ENCODE measurements at places on chromosomes 1 and 21.

GRCh38 chr1:205678286-205679111, 1.8 kb downstream of the SLC45A3 start:
- DNase-seq, result no peak

DNA sequence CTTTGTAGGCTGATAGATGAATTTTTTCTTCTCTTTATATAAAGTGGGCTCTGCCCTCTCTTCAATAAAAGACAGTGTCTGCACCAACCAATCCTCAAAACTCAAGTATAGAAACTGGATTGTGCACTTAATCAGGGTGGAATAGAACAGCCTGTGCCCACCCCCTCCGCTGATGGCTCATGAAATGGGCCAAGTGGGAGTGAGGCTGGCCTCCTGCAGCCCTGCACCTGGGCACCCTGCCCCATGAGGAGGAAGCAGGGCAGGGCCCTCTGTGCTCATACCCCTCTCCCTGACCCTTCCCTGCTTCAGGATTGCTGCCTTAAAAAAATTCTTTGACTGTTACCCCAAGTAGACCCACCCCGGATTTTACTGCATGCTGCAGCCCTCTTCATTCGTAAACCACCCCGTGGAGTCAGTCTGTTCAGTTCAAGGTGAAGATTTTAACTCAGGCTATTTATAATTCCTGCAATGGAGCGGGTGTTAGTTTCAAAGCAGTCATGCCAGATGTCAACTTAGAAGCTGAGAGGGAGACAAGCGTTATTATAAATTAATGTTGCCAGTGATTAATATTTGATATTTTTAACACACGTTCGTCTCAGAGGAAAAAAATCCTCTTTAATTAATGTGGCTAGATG, 15.8 kb downstream of the PROK1 start:
- DNase-seq, result no peak

DNA sequence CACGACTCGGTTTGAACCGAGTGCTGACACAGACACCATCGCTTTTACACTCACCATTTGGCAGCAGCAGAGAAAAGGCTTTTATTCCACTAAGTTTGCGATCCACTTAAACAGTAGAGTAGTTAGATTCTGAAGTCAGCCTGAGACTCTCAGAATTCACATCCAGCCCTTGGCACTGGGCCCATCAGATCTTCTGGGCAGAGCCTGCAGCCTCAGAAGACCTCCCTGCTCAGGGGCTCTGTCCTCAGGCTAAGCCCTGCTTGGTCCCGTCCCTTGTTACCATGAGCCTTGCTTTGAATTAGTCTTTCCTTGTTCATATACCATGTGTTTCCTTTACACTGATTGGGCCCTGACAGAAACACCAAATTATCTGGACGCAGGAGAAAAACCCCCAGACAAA, 41.4 kb upstream of the AJAP1 start:
- DNase-seq, result no peak

DNA sequence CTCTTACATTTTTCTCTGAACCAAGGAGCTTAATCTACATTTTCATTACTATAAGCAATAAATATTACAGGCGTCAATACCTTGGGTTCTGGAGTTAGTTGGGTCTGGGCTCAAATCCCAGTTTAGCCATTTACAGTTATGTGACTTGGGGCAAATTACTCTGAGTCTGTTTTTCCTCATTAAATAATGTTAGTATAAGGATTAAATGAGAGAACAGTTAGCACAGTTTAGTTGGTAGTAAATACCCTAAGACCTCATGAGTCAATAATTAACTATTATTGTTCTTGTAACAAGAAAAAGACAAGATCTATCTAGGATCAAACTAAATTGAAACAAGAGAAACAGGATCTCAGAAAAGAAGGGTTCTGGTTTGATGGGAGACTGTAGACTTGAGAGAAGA, 4.6 kb downstream of the C1orf116 start:
- no peak for DNase-seq

- no peak for DNase-seq
Measured at GRCh38 chr1:94999456-95000131, 72.7 kb upstream of the CNN3 start.

DNA sequence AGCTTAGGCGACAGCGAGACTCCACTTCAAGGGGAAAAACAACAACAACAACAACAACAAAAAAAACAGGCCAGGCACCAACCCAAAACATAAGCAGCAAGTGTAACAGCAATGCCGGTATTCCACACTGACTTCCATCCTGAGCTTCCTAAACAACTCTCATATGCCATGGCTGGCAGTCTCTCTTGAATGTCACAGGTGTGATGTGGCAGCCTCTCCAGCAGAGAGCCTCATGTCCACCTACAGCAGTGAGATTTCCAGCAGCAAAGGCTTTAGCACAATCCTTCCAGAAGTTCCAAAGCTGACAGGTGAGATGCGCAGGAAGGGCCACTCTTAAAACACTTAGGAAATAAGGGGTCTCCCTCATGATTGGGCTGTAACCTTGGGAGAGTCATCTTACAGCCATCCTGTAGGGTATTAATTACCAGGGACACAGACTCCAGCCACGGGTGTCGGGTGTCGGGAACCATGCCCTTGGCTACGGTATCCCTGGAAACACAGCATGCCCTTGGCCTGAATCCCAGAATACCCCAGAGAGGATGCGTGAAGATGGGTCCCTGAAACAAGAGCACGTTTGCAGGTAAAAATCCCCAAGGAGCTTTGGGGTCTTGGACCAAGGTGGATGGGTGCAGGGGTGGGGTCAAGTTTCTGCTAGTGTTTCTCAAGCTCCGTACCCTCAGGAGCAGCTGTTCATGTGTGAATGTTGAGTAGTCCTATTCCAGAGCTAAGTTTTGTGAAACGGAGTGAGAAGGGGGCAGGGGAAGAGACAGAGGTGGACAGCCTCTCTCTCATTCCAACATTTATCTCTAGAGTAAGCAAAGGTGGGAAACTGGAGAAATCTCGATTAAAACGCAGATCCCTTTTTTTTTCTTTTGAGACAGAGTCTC, 31.4 kb downstream of the CLSTN1 start:
- DNase-seq, result no peak

DNA sequence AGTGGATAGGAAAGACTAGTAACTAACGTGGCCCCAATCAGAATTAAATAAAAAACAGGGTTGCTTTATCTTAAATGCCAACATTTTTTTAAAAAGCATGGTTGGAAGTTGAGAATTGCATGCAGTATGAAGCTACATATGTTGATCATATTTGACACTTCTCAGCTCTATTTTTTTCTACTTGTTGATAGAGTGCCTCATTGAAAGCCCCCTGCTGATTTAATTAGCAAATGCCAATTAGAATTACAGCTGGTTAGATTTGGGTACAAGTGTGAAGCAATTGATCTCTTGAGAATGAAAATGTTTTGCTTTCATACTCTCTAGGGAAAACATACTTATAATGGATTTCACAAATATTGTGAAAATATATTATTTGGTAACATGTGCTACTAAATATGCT, 40.5 kb downstream of the CHD1L start:
- no peak for DNase-seq

DNA sequence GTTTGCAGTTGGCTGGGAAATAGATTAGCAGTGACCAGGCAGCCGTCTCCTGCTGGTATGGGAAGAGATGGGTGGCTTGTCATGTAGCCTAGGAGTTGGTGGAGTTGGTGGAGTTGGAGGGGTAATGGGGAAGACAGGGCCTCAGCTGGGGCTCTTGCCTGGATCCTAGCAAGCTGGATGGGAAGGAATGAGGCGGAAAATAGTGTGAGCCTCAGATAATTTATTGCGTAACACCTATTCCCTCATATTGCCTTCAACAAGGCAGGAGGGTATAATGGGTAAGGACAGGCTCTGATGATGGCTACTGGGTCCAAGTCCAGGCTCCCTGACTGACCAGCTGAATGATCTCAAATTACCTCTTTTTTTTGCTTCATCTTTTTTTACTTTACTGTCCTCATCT, 12.6 kb downstream of the MAP7D1 start:
- no peak for DNase-seq

DNA sequence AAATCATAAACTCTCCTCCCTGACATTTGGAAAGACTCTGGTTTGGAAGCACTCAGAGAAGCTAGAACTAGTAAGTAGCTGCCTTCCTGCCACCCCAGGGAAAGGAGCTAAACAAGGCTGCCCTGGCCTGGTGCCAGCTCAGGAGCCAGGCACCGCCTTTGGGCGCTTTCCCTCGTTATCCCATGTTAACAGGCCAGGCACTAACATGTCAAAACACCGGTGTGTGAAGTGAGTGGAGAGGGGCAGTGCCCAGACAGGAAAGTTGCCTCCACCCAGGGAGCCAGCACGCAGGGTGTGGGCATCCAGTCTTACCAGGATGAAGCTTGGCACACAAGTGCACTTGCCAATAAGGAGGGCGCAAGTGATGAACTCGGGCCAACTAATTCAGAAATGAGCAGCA, 346.8 kb downstream of the RRAGC start:
- no peak for DNase-seq

GRCh38 chr1:23004112-23004511, 11.5 kb downstream of the TEX46 start:
- no peak for DNase-seq

DNA sequence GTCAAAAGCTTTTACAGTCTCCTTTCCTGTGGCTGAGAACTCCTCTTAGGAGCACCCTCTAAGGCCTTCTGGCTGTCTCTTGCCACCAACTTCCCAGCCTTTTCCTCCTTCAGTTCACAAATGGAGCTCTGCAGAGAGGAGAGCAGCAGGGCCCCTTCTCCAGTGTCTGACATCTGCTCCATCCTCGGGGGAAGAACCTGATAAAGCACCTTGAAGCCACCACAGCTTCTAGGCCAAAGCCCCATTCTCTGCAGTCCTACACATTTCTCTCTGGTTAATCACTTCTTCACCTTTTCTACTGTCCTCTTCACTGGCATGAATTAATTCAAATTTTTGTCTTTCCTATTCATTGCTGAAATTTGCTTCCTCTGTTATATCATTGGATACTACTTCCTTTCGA, 378.1 kb upstream of the POU3F1 start:
- DNase-seq, result no peak

- DNase-seq, result no peak
Measured at GRCh38 chr1:63068626-63069025, 253.7 kb upstream of the FOXD3 start.

GRCh38 chr1:203026031-203026665, at the start of gene PPFIA4:
PPFIA4 (plus strand) TSS chr1:203026491; CDS start chr1:203039009, 12,518 bp downstream.
- peak; percentile 79 for DNase-seq

GRCh38 chr1:173285048-173285447, 77.9 kb upstream of the TNFSF4 start:
- no peak for DNase-seq

DNA sequence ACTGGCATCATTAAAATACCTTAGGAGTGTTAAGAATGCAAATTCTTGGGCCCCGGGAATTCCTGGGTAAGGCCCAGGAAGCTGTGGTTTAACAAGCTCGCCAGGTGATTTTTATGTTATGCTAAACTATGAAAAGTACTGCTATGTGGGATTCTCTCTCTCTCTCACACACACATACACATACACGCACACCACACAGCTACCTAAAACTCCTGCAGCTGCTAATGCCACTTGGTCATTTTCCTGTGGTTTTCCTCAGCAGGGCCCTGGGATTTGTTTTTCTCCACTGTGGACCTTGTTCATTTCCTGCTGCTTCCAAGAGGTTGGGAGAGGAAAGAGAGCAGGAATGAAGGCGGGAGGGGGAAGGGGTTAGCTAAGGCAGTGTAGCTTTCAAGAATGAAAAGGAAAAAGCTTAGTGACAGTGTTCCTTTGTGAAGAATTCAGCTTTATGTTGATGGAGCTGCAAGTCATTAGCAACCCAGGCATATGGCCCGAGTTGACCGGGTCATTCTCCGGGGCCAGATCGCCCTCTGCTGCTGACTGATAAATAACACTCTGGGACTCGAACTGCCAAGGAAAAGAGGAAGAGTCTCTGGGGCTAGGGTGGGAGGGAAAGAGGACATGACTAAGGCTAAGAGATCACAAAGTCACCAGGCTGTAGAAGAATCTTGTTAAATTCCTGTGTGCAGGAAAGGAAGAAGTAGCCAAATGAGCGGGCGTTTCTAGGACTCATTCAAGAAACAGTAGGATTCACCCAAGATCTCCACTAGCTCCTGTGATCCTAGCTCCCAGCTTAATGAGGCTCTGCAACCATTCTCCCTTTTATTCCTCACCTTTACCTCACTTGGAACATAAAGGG, 30.5 kb upstream of the LRIG2 start:
- DNase-seq, result peak; percentile 54

DNA sequence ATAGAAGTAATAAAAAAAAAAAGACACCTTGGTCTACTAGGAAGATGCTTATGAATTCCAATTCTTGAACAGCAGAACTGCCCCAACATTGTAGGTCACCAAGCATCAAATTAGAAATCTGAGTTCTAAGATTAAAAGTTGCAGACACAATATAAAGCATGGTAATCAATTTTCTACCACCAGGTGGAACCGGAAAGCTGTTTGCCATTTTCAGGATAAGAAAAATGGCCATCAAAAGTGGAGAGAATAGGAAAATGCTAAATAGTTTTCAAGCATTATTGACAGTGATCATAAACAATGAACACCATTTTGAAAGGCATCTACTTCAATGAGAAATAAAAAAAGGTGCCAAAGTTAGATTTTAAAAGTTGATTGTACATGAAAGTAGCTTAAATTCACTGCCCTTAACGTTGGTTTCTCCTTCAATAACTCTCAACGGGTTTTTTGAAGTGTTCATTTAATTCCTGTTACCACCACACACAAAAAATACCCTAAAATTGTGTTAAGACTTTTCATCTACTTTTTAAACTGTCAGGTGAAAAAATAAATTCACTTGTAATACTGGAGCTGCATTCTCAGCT, 252.9 kb downstream of the KCNT2 start:
- DNase-seq, result no peak

- DNase-seq, result no peak
Measured at GRCh38 chr21:26715116-26715515, 130.1 kb downstream of the ADAMTS1 start.

- DNase-seq, result no peak
Measured at GRCh38 chr1:167463080-167463479, 55.2 kb downstream of the CD247 start.

DNA sequence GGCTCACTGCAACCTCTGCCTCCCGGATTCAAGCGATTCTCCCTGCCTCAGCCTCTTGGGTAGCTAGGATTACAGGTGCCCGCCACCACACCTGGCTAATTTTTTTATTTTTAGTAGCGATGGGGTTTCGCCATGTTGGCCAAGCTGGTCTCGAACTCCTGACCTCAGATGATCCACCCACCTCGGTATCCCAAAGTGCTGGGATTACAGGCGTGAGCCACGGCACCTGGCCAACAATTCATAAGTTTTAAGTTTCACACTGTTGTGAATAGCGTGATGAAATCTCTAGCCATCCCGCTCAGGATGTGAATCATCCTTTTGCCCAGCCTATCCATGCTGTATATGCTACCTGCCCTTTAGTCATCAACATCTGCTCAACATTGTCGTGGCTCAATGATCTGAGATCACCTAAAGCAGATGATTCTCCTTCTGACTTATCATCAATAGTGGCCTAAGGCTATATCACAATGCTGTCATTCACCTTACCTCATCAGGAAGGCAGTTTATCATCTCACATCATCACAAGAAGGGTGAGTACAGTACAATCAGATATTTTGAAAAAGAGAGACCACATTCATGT, 2.6 kb downstream of the PFDN2 start:
- no peak for DNase-seq

- DNase-seq, result no peak
Measured at GRCh38 chr1:66527686-66528085, 6.3 kb upstream of the SGIP1 start.
